ENCODE measurements at places on chromosomes 12 and 14.

DNA sequence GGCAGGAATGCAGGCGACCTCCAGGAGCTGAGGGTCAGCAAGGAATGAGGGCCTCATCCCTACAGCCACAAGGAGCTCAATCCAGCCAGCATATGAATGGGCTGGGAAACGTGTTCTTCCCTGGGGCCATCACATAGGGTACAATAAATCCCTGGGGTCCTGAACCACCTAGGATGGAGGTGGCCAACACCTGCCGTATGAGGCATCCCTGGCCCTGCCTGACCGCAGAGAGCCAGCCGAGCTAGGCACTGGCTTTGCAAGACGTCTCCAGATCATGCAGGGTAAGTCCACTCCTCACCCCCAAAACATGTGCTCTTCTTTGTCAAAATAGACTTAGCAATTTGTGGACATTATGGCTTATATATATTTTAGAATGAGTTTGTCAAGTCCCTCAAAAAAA lies 303.7 kb upstream of the DIO3 start:
- DNase-seq, result no peak

DNA sequence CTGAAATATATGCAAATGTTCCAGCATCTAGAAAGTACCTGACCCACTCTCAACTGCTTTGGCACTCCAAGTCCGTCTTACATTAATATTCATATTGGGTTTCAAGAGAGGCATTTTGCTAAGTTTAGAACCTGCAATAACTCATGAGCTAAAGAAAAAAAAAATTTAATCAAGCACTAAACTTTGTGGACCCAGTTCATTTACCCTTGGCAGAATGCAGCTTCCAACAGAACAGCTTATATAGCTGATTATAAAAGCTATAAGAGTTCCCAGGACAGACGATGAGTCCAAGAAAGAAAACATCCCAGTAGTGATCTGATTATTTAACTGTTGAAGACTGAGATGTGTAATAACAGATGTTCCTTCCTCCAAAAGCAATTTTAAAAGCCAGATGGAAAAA lies 592.0 kb downstream of the KCNH5 start:
- DNase-seq, result no peak

GRCh38 chr14:73720636-73721035 lies 6.5 kb upstream of the PNMA1 start:
- DNase-seq, result no peak

- no peak for DNase-seq
Measured at GRCh38 chr12:102896067-102896466, 21.0 kb downstream of the PAH start.

DNA sequence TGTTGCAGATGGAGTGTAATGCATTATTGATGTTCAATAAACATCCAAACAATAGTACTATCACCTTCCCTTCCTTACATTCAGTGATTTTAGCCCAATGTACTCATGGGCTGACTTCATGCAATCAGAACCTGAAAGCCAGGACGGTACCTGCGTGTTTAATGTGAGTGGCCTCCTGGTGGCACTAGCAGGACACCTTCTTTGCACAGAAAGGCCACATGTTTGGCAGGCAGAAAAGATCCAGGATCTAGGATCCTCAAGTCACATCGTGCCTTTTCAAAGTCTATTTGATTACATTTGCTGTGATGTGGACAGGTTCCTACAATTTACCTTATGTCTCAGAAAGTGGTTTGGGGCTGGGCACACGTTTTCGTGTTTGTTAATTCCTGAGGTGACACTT lies 82.9 kb downstream of the NEDD1 start:
- DNase-seq, result no peak

GRCh38 chr12:93879476-93880421 lies 202.6 kb downstream of the CRADD start:
- DNase-seq, result no peak

DNA sequence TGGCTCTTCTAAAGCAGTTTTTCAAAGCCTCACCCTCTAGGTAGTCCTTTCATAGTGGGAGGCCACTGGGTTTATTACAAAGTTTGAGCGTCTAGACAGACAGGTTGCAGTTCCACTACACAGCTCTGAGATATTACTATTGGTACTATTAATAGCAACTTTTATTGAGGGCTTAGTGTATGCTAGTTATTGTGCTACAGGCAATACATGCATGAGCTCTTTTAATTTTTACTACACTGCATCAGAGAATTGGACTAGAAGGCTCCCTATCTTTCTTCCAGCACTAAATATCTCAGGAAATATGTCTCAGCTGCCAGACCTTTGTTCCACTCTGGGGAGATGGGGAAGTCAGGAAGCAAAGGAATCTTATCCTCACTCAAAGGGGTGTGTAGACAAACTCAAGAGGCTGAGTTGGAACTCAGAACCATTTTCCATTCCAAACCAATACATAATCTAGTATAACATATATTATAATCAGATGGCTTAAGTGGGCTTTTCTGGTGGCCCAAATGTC lies 161.8 kb upstream of the SLC38A2 start:
- no peak for DNase-seq

DNA sequence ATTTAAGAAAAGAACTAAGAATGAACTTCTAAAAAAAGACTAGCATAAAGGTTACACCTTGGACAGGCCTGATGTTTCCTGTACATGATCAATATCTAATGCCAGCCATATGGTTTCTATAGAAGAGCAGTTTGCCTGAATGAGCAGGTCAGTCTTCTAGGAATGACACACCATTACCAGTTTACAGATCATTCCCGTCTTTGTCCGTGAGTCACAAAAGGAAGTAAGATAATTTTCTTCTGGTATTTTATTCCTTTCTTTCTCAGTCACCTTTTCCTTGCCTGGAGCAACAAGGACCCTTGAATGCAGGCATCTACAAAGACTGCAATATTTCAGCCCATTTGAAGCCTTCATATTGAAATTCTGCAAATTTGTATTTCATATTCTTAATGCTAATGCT lies 44.6 kb upstream of the CNTN1 start:
- DNase-seq, result no peak

GRCh38 chr12:3622822-3623690 lies 129.9 kb downstream of the CRACR2A start:
- DNase-seq, result no peak

- DNase-seq, result no peak
Measured at GRCh38 chr14:54610051-54610977, 43.4 kb downstream of the SAMD4A start.

DNA sequence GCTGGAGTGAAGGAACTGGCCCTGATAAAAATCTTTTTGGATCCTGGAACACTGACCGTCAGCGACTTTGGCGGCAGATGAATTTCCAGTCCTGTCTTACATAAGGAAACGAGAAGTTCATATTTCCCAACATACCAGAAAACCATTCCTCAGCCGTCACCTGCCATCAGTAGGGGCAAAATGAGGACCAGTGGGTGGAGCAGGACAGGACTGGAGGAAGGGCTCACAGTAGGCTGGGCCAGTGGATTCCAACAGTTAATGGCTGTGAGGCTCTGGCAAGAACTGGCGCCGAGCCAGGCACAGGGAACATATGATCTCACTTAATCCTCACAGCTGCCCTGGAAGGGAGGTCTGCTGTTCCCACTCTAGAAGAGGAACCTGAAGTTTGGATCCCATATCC lies 67.2 kb upstream of the FAM181A start:
- no peak for DNase-seq

- DNase-seq, result no peak
Measured at GRCh38 chr14:55028066-55028465, 1.0 kb downstream of the SOCS4 start.

GRCh38 chr12:56224102-56224701 lies at the start of gene NABP2:
NABP2 (plus strand) TSS chr12:56224342; CDS start chr12:56224857, 515 bp downstream.
- peak; percentile 91 for DNase-seq

DNA sequence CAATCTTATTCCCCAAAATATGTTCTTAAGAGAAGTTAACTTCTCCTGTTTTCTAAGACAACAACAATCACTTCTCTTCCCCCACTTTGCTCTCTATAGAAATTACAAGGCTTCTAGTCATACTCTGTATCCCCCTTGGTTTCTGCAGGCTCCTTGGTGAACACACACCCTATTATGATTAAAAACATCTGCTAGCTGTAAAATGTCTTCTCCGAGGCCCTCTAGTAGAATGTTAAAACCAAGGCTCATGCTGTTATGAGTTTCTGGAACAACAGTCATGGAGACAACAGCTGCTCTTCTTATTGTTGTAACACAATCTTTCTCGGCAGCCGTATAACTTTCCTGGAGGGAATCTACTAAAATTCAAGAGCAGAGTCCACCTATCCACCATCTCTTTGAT lies 397.5 kb upstream of the CCDC196 start:
- DNase-seq, result no peak

GRCh38 chr12:59808317-59808910 lies 212.6 kb downstream of the SLC16A7 start:
- no peak for DNase-seq

GRCh38 chr14:74302152-74302628 lies 544 bp downstream of the ABCD4 start:
- DNase-seq, result no peak

DNA sequence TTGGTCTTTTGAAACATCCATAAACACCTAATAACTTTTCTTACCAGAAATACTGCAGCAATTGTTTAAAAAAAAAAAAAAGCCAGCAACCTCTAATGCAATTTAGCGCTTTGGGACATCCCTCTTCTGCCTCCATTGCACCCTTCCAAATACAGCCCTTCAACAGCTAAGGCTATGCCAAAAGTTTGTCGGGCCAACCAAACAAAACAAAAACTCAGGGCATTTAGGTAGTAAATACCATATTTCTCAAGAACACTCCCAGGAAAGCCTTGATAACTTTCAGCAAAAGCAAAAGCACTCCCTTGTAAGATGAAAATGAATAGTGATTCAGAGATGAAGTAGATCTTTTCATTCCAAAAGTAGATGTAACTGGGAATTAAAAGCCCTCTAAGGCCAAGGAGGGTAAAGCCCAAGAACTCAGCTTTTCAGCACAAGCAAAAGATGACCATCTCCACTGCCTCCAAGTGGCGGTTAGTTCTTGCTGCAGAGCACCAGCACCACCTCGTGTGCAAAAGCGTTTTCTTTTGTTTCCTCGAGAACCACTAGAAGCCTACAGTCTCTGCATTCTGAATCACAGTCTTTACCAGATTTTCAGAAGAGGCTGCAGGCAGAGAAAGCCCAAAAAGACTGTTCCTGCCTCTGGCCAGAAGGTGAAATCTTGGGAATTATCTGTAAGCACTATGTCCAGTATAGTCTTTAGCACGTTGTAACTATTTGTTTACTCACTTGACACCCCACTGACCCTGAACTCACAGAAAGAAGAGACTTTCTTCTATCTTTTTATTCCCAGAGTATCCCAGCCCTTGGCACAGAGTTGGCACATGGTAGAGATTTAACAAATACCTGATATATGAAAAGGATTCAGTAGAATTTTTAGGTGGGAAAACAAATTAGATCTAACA lies 53.1 kb downstream of the SIX6 start:
- DNase-seq, result no peak

- DNase-seq, result no peak
Measured at GRCh38 chr14:91264151-91265150, 19.9 kb upstream of the GPR68 start.

DNA sequence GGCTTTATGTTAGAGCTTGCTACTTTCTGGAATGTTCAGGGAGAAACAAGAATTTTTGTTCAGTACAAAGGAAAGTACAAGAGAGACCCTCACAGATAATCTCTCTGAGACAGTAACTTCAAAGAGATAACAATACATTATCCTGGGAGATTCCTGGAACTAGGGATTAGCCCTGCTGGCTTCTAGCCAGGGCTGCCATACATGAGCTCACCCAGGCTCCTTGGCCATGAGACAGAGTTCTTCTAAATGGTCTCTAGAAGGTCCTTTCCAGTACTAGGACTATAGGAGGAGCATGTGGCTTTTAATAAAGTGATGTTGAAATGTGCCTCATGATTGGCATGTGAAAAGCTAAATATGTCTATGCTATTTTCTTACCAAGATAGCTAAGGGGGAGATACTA lies 342.5 kb downstream of the EMP1 start:
- no peak for DNase-seq

- DNase-seq, result peak; percentile 55
Measured at GRCh38 chr12:4270831-4271716, 2.5 kb upstream of the CCND2 start.

GRCh38 chr14:89959853-89960445 lies 4.2 kb downstream of the TDP1 start:
- no peak for DNase-seq

DNA sequence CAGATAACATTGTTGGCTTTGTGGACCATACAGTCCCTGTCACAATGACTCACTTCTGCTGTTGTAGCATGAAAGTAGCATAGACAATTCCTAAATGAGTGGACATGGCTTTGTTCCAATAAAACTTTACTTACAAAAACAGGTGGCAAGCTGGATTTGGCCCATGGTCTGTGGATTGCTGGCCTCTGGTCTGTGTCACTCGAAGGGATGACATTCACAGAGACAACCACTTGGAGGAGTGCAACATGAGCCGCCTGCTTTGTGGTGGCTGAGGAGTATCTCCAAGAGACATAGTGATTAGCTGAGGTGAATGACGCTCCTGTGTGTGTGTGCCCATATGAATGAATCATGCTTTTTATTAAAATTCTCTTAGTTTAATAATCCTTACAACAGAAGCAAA lies 81.3 kb upstream of the NRXN3 start:
- no peak for DNase-seq

DNA sequence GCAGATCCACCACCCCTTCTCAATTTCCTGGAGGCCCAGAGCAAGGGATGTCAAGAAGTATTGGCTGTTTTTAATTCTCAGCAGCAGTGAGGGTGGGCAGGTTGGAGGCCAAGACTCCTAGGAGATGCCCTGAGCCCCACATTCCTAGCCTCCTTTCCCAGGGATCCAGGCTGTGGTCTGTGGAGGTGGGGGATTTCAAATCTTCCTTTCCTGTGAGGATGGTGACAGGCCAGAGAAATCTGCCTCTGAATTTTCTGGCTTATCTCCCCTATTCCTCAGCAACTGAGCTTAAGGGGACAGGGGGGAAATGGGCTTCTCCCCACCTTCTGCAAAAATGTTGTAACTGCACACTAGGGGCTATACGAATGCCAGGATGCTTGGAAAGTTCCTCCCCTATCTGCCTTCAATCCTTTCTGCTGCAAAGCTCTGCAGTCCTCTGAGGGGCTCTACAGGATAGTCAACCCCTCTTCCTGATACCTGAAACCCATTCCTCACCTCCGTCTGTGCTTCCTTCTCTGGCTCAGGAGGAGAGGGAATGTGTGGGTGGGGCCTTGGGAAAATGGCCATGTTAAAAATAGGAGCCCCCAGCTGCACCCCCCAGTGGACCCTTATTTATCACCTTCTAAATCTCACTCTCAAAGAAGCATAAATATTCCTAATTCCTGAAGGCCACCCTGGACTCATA lies 6.6 kb downstream of the GPR84 start:
- DNase-seq, result no peak

- no peak for DNase-seq
Measured at GRCh38 chr12:127284870-127285431, 982.0 kb upstream of the TMEM132C start.

GRCh38 chr12:46678426-46678825 lies 147.4 kb downstream of the SLC38A4 start:
- DNase-seq, result no peak

- no peak for DNase-seq
Measured at GRCh38 chr12:41013881-41014642, 174.1 kb upstream of the PDZRN4 start.

DNA sequence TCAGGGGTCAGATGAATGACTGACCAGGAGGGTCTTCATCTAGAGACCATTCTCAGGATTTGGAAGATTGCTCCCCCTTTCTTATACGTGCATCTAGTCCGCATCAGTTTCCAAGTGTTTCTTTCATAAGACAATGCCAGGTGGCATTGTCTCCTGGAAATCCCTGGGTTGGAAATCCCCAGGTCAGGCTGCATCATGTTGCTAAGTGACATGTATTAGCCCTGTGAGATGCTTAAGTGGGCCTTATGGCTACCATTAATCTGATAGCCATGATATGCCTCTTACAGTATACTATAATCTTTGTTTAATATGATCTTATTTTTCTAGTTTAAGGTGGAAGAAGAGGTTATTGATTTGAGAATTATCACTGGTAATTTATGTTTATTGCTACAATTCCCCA lies 92.8 kb downstream of the DIO3 start:
- no peak for DNase-seq

All from stimulated activated CD4-positive, alpha-beta T cell treated with anti-CD3 and anti-CD28 coated beads, TNF-alpha, amount 100 ng/mL, for 24 hours (primary cell).